Spleen (tissue), 13 donors: ENCODE measurements at places on chromosomes 4 and X. TPM values are rescaled to one million over a fixed set of nuclear protein-coding genes. Genes with fewer than 3 reads are reported as not detected.

Gene MAGEA6
- polyA plus RNA-seq = not detected

Gene SNX25
- 14.1 TPM for polyA plus RNA-seq

DNA sequence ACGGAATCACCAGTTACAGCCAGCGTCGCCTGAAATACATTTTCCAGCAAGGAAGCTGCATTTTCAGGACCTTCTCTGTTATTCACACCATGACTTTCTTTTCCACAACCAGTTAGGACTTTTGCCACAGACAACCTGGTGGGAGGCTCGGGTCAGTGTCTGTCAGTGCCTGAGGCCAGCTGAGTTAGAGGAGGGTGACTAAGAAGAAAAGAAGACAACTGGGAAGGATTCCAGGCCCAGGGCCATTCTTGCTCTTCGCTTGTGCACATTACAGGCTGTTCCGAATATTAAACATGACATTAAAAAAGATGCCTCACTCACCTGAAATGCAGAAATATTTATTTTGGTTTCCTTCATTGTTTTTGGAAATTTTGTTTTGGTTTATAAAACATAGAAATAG is 21.4 kb upstream of the CENPU start:
- DNase-seq = no peak

GRCh38 chr4:176579226-176579625 is 213.5 kb downstream of the VEGFC start:
- no peak for DNase-seq

Gene TACC3
- 49.7 TPM for polyA plus RNA-seq

Gene GLRA3
- 0.02 TPM for polyA plus RNA-seq

GRCh38 chr4:106864231-106864630 is 171.9 kb downstream of the DKK2 start:
- no peak for DNase-seq

- DNase-seq = no peak
Observed at GRCh38 chr4:66565801-66566200, 895.5 kb upstream of the EPHA5 start.

- no peak for DNase-seq
Observed at GRCh38 chrX:12903646-12904045, 2.8 kb upstream of the TLR8 start.

Gene ABLIM2
- polyA plus RNA-seq = 49.8 TPM

GRCh38 chr4:13539047-13539618 is 5.2 kb downstream of the NKX3-2 start:
- DNase-seq = no peak

Gene MGARP
- 0.28 TPM for polyA plus RNA-seq

Gene PTCHD1
- 0.08 TPM for polyA plus RNA-seq

GRCh38 chrX:7654316-7654715 is 188.7 kb upstream of the VCX start:
- no peak for DNase-seq

DNA sequence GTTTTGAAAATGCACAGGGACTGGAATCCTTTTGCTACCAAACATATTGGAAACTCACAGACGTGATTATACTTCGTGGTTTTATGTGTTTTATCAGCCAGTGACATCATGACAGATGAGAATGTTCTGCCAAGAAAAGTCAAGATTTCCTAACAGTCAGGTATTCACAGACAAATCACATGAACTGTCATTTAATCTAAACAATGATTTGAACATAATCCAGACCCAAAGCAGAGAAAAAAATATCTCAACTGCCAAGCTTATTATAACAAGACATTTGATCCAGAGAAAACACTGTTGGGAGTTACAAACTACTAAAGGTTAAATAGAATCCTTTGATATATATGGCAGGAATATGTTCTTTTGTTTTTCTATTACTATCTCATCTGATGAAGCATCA is 635.9 kb upstream of the FRG1 start:
- DNase-seq = no peak

DNA sequence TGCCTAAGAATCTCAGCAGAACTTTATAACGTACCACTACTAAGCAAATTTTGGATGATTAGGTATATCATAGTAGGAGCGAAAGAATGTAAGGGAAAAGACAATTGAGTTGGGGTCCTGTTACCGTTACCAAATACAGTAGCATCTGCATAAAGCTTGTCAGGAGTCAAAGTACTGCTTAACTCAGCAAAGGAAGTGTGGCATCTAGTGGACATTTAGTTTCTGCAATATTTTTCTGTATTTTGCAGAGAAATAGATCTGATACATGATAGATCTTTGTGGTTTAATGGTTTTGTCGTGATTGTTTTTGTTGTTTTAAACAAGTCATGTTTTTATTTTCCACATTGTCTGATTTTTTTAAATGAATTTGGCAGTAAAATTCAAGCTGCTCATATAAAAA is 81.0 kb upstream of the SMARCAD1 start:
- no peak for DNase-seq

DNA sequence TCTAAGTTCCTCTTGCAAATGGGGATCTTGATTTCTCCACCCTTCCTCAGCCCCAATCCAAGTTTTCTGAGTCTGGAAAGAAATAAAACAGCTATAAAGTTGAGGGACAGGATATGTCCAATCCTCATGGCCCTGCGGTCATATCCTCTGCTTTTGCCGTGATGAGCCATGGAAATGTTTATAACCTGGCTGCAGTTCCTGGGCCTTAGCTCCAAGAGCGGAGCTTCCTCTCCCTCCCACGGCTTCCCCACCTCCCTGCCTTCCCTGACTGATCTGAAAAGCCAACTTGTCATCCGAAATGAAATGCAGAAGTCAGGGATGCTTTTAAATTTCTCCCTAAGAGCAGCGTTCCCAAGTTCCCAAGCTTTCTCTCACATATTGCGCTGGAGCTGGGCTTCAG is 221.5 kb upstream of the SFRP2 start:
- no peak for DNase-seq

DNA sequence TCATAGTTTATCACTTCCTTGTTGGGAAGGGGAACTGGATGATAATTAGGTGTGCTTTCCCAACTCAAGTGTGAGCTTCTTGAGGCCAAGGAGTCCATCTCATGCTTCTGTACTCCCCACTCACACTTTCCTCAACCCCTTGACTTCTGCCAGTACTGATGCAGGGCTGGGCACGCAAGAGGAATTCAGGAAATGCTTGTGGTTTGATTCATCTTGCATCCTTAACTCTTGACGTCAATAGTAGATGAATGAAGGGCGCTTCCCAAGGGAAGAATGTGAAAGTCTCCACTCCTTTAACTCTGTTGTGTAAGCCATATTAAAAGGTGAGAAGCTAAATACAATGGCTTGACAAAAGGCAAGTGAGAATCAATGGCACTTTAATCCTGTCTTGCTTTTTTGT is 101.8 kb downstream of the AGTR2 start:
- no peak for DNase-seq

- DNase-seq = no peak
Observed at GRCh38 chr4:2878346-2878745, 34.7 kb downstream of the ADD1 start.

DNA sequence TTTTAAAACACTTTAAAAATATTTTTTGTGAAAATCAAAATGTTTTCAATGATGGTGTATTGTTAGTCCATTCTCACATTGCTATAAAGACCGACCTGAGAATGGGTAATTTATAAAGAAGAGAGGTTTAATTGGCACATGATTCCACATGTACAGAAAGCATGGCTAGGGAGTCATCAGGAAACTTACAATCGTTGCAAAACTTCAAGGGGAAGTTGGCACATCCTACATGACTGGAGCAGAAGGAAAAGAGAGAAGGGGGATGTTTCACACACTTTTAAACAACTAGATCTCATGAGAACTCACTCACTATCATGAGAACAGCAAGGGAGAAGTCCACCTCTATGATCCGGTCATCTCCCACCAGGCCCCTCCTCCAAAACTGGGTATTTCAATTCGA is 110.7 kb downstream of the TMEM47 start:
- DNase-seq = no peak

Gene TRIM61
- polyA plus RNA-seq = 0.70 TPM

GRCh38 chr4:40576651-40577480 is 52.8 kb downstream of the RBM47 start:
- peak; percentile 86 for DNase-seq

DNA sequence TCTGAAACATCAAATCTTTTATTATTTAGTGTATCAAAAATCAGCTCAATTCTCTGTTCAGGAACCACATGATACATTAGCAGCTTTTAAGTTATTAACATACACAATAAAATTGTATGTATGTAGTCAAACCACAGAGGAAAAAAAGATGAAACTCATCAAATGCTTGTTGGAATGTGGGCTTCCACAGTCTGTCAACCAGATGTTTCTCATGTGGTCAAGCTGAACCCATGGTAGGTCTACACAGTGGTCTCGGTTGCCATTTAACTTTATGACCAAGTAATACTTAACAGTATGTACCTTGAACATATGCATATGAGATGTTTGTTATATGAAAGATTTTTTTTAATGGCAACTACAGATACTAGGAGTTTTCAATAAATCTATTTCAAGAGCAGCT is 427.8 kb downstream of the IL15 start:
- no peak for DNase-seq

DNA sequence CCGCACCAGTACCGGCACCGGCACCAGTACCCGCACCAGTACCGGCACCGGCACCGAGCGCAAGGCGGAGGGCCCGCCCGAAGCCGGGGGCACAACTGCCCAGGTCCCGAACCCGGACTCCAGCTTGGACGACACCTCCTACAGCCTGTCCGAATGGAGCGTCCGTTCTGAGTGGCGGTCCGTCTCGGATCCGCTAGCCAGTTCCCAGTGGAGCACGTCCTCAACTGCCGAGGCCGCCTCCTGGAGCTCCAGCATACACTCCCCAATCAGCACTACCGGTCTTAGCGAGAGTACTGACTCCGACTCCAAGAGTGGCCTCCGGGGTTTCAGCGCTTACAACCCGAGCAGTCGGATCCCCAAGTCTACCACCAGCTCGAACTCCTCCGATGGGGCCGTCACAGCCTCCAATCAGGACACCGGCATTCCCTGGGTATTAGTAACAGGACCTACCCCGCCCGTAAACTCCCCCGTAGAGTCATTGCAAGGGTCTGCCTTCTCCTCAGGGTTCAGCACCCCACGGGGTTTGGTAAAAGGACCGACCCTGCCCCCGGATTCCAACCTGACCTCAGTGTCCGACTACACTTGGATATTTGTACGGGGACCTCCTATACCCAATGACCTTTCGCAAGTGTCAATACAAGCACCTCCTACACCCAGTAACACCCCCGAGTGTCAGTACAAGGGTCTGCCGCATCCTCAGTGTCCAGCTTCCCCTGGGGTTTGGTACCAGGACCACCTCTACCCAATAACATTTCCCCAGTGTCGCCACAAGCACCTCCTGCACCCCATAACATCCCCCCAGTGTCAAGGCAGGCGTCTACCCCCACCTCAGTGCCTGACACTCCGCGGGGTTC is 721 bp upstream of the MAOA start:
- no peak for DNase-seq

DNA sequence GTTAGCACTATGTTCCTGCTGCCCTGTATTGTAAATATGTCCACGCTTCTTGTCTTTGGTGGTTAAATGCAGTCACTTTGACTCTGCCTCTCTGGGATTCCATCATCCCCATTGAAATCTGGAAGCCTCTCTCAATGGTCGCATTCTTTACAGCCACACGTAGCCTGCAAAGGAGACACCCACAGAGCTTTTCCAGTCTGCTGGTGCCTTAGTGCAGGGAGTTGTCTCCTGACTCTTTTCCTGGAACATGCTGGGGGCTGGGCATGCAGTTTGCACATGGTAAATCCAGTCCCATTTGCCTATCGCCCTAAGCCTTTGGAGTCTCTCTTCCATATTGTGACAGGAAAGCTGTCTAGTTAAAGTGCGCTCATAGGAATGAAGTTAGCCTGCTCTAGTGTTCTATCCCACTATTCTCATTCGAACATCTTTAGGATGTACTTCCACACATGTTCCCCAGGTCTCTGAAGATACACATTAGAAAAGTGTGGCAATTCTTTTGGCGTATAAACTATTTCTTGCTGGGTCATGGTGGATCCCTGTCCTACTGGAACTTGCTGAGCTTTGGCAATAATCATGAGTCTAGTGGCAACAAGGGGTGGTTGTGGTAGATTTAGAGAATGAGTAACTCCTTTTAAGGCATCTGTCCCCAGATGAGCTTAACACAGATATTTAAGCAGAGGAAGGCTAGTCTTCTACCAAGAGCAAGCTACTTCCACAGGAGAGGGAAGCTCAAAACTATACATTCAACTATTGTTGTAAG is 33.7 kb downstream of the COQ2 start:
- DNase-seq = no peak

- no peak for DNase-seq
Observed at GRCh38 chr4:30718641-30719453, 1.3 kb upstream of the PCDH7 start.

DNA sequence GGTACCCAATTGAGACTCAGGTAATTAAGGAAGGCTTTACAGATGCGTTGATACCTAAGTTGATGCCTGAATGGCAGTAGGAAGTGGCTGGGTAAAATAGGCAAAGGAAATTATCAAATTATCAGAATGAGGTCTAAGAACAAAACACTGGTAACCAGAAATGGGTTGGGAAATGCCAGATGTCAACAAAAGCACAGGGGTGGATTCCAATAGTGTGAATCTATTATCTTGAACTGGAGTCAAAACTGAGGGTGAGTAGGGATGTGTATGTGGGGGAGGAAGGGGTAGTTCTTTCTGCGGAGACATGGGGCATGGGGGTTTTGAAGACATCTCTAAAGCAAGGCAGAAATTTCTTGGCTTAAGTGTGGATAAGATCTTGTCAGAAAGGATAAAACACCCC is 16.0 kb upstream of the SEPTIN6 start:
- no peak for DNase-seq

- DNase-seq = no peak
Observed at GRCh38 chr4:8263397-8263796, 6.2 kb upstream of the HTRA3 start.

DNA sequence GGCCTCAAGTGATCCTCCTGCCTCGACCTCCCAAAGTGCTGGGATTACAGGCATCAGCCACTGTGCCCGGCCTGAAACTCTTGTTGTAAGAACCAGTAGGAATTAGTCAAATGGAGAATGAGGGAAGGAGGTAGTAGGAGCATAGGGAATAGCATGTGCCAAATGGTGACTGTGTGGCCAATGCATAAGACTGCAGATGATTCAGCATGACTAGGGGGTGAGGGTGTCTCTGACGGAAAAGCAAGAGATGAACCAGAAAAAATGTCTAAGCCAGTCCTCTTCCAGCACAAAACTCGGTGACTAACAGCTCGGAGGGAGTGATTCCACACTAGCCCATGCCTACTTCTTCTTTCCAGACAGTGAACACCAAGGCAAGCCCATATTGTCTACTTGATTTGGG is 58.2 kb upstream of the DUSP21 start:
- DNase-seq = no peak

DNA sequence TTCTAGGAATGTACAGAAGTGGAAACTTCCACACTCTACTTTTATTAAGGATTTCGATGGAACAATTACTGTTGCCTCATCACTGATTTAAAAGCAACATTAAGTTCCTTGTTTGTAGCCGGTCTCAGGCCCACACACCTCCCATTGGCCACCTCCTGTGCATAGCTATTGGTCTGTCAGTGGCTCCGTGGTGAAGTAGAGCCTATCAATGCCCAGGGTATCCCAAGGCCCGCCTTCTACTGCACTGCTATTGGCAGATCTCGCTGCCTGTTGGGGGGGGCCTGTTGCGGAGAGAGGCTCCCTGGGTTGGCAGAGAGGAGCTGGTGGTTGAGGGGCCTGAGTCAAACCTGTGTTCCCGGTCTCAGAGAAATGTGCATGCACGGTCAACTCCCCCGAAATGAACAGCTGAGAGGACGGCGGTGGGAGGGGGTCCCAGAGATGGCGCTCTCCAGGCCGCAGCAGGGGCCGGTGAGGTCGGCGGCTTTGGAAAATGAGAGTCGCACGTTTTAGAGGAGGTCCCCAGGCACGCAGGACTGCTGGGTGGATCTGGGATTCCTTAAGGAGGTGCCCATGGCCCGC is 4.9 kb upstream of the ARAF start:
- peak; percentile 94 for DNase-seq
